ENCODE measurements at places on chromosomes 3 and 15.
A peak's percentile ranks its signal among the peaks of the same experiment; 100 is the strongest.

DNA sequence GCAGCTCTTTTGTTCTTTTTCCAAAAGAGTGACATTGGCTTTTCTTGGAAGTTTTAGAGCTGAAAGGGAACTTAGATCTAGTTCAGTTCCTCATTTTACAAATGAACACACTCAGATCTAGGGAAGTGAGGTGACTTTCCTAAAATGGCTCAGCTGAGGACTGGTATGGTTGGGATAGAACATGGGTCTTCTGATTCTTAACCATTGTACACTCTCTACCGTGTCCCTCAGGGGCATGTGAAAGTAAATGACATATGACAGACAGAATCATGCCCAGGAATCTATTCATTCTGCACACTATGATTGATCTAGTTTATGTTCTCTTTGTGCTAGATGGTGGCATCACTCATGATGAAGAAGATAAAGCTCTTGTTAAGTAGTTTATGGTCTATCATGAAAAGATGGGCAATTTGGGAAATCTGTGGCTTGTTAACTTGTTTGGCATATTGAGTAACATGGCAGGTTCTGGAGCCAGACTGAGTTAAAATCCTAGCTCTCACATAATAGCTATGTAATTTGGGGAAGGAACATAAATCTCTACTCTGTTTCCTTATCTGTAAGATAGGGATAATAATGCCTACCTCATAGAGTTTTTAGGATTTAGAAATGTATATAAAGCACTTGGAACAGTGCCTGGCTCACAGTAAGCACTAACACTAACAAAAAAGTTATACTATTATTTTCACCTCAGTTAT is 30.9 kb downstream of the UBE2E1 start:
- no peak for DNase-seq

- DNase-seq = no peak
These were observed 1032.4 kb downstream of the MCTP2 start for GRCh38 chr15:95263751-95264150.

- no peak for DNase-seq
These were observed 37.5 kb downstream of the TGFBR2 start for GRCh38 chr3:30643763-30644462.

- peak; percentile 49 for DNase-seq
These were observed 4.3 kb downstream of the MECOM start for GRCh38 chr3:169659096-169659819.

- DNase-seq = no peak
These were observed 478.7 kb downstream of the RBMS3 start for GRCh38 chr3:29759411-29760225.

GRCh38 chr3:47404955-47405790 is 24.4 kb downstream of the PTPN23 start:
- no peak for DNase-seq

DNA sequence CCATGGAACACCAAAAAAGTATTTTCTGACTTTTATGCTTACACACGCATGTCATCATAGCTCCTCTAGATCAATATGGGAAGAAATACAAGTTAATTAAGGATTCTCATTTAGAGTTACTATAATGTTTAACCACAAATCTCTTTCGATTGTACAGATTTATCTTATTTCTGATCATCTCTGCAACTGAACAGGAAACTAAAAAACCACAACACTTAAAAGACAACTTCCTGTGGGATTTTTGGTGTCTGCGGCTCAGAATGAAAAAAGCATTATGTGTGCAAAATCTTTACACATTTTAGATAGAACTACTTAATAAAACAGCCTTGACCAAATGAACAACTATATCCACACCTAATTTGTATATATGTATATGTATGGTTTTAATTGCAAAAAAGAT is 3.0 kb upstream of the TJP1 start:
- no peak for DNase-seq

DNA sequence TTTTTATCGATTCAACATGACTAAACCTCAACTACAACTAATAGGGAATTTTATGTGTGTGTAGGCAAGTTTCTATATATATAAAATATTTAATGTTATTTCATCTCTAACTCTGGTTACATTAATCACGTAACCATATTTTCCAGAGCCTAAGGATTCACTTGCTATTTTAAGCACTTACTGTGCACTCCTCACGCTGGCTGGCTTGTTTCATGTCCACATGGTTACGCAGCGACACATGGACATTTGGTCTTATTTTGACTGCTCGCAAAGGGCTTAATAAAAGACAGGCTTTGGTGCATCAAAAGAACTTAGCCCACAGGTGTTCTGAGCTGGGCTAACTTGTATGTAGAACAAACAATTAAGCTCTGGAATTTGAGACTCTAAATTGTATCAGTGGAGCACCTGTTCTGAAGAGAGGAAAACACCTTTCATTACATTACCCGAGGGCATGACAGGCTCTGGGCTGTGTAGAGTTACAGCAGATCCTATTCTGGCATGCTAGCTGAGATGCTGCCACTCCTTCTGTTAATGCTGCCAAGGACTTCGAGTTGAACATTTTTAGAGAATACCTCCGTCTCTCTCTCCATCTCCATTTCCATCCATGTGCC is 130.0 kb upstream of the NR2F2 start:
- DNase-seq = no peak

DNA sequence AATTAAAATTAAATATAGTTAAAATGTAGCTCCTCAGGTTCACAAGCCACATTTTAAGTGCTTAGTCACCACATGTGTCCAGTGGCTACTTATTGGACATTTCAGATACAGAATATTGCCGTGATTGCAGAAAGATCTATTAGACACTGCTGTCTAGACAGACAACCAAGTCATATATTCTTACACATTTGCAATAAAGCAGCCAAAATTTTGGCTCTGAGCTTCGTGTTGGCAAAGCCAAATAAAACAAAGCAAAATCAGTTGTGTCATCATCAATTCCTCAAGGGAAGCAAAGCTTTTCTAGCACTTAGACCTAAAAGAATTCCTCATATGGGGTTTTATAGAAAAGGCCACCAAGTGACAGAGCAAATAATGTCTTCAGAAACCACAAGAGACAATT is 193.1 kb upstream of the LPP start:
- no peak for DNase-seq

DNA sequence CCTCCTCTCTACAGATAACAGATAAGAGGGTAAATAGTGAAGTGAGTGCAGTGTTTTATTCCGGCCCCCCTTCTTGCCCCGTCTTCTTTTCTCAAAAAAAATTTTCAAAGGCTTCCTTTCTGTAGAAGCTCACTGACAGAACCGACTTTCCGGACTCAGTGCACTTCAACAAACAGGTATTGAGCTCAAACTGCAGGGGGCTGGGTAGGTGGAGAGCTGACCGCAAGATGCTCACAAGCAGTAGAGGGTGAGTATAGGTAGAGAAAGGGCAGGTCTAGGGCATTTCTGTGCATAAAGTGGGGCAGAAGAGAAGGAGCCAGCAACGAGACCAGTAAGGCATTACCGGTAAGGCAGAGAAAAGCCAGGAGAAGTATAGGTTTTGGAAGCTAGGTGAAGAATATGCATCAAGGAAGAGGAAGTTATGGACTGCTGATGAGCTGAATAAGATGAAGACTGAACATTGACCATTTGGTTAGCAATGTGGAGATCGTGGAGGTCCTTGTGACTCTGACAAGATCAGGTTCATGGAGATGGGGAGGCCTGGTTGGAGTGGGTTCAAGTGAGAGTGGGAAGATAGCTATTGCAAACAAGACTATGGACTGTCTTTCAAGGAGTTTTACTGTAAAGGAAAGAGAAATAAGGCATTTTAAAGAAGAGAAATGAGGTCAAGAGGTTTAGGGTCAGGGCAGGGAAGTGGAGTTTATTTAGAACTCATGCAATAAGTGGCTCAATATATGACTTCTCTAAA is 97.4 kb downstream of the ST6GAL1 start:
- no peak for DNase-seq

DNA sequence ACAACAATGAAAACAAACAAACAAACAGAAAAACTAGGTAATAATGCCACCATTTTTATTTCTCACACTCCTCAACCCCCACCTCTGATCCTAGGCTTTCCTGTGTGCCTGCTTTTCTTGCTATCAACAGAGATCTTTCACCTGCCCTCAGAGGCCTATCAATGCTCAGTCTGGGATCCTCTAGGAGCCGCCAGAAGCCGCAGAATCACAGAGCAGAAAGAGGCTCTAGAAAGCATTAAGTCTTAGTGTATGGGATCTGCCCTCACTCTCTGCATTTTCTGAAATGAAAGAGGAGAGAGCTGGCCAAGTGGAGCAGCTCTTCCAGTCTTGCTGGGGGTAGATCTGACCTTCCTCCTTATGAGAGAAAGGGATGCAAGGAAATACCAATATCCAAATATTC is 306.8 kb downstream of the TUSC7 start:
- peak; percentile 42 for DNase-seq

- DNase-seq = no peak
These were observed 142.8 kb downstream of the CHL1 start for GRCh38 chr3:339351-339750.

GRCh38 chr3:156803952-156804741 is 22.0 kb upstream of the LEKR1 start:
- no peak for DNase-seq

- DNase-seq = no peak
These were observed 206.1 kb downstream of the CADPS start for GRCh38 chr3:62669161-62669560.

DNA sequence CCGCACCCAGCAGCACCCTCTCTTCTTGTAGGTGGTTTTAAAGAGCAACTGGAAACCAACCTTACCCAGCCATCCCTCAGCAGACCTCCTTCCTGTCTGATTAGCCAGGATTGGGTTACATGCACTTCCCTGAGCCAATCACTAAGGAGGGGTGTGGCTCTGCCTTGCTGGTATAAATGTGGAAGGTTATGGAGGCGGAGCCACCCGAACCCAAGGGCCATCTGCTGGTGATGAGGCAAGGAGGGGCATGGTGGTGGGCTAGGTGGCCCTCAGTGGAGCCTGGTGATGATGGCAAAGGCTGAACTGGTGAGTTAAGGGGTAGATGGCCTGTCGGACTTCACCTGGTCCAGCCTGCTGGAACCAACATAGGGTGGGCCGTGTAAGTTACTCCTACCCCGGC is 39.8 kb downstream of the CCDC33 start:
- peak; percentile 48 for DNase-seq

- no peak for DNase-seq
These were observed 61.9 kb upstream of the TLE3 start for GRCh38 chr15:70159713-70160009.

DNA sequence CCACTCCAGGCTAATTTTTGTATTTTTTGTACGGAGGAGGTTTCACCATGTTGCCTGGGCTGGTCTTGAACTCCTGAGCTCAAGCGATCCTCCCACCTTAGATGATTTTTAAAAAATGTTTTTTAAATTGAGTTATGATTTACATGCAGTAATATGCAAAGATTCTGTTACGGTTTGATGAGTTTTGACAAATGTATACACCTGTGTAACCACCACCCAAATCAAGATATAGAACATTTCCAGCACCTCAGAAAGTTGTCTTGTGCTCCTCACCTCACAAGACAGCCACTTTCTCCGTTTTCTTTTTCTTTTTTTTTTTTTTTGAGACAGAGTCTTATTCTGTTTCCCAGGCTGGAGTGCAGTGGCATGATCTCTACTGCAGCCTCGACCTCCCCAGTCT is 4.8 kb downstream of the SLC6A6 start:
- DNase-seq = no peak

DNA sequence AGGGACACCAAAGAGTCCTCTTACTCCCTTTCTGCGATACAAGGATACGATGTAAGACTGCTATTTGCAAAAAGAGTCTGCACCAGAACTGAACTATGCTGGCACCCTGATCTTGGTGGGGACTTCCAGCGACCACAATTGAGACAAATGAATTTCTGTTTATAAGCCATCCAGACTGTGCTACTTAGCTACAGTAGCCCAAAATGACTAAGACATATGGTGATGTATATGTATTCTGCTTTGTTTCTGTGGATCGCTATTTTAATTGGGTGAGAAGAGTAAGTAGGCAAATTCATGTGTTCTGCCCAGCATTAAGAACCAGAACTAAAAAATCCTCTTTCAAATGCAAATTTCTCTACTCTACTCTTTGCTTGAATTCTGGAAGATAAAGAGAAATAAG is 720.9 kb downstream of the DIPK2A start:
- DNase-seq = no peak

- no peak for DNase-seq
These were observed 54.3 kb downstream of the BDH1 start for GRCh38 chr3:197501496-197501878.

DNA sequence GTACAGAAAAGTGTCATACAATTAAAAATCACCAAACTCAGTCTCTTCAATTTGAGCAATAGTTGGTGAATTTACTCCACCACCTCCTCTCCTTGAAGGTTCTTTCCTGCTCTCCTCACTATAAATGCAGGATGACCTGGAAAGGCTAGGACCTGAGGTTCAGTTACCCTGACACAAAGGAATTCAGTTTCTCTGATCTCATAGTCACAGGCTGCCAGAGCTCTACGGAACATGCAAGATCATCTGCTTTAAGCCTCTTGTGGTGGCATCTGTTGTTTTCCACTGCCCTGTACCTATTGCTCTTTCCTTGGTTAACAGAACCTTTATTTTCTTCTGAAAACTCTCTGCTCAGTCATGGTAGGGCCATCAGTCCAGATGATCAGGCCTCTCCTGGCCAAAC is 4.9 kb upstream of the TP63 start:
- no peak for DNase-seq

DNA sequence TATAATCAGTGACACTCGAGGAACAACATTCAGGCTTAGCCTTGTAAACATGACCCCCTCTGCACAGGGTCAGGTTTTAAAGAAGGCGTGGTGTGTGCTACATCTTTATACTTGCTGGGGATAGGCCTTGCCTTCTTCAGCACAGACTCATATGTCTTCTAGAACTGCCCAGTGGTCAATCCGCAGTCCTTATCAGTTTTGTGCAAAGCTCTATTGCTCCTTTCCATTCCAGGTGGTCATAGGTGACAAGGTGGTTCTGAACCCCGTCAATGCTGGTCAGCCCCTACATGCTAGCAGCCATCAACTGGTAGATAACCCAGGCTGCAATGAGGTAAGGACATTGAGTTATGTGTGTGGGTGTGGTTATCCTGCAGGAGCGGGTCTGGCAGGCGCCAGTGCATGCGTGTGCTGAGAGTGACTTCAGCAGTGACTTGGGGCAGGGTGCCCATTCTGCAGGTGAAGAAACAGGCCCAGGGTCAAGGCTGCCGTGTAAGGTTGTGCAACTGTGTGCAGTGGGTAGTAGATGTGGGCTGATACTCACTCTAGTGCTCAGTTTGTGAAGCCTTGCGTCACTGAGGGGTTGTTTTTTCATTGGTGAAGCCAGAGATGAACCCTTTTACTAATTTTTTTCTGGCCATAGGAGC is 150.9 kb downstream of the ITPR1 start:
- DNase-seq = no peak

DNA sequence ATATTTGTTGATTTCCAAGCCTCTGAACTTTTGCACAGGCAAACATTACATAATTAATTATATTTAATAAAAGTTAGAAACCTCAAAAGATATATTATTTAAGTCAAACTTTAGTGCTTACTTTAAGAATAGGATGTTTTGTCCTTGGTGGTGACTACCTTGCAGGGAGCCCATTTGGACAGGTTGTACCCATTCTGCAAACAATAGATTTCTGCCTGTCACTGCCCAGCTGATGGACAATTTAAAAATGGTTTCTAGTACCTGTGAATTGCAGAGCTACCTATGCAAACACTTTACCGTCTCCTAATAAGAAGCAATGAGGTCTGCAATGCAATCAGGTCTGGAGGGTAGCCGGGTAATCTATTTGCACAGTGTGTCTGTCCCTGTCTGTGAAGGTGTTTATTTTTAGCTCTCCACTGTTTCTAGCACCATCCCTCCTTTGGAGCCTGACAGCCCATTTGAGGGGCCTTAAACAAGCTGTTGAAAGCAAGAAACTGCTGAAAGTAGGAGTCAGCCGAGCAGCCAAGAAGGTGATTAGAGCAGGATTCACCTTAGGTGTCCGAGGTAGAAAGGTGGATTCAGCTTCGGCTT is 556.2 kb upstream of the CFAP20DC start:
- no peak for DNase-seq

GRCh38 chr15:69712991-69713390 is 260.4 kb downstream of the RPLP1 start:
- DNase-seq = no peak

Measured in H9 (cell line).